ENCODE measurements at places on chromosomes 1 and 21.

DNA sequence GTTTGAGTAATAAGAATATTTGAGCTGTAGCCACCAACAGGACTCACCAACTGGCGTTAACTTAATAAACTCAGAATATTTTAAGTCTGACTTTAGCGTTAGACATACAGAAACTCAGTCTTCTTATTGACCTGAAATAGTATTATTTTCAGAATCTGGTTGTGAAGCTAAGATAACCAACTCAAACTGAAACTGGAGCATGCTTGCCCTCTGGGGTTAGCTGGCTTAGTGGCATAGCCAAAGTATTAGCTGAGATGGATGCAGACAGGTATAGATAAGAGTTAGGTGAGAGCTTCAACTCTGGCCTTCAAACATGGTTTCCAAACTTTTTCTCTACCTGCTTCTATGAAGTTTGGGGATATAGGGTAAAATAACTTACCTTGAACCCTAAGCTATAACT is 40.5 kb downstream of the AMY1C start:
- DNase-seq, result no peak

DNA sequence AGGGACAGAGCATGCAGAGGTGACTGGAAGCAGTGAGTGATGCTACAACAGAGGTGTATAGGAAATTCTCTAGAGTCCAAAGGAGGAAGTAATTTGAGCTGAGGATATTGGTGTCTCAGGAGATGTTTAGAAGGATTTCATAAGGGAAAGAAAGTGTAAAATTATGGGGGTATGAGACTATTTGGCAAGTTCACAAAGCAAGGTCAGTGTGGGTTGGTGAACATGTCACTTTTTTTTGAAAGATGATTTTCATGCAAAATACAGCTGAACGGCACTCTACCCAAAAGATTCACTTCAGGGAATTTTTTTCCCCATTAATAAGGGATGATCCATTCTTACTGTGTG is 24.1 kb downstream of the HMGCS2 start:
- no peak for DNase-seq

DNA sequence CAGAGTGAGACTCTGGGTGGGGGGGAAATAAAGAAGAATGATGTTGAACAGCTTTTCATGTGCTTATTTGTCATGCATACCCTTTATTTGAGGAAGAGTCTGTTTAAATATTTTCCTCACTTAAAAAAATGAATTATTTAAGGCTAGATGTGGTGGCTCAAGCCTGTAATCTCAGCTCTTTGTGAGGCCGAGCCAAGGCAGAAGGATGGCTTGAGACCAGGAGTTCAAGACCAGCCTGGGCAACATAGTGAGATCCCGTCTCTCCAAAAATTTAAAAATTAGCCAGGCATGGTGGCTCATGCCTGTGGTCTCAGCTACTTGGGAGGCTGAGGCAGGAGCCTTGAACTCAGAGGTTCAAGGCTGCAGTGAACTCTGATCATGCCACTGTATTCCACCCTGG is 25.4 kb downstream of the SLC30A1 start:
- DNase-seq, result no peak

- DNase-seq, result peak; percentile 90
These were observed 1.4 kb downstream of the CDA start for GRCh38 chr1:20590306-20590777.

DNA sequence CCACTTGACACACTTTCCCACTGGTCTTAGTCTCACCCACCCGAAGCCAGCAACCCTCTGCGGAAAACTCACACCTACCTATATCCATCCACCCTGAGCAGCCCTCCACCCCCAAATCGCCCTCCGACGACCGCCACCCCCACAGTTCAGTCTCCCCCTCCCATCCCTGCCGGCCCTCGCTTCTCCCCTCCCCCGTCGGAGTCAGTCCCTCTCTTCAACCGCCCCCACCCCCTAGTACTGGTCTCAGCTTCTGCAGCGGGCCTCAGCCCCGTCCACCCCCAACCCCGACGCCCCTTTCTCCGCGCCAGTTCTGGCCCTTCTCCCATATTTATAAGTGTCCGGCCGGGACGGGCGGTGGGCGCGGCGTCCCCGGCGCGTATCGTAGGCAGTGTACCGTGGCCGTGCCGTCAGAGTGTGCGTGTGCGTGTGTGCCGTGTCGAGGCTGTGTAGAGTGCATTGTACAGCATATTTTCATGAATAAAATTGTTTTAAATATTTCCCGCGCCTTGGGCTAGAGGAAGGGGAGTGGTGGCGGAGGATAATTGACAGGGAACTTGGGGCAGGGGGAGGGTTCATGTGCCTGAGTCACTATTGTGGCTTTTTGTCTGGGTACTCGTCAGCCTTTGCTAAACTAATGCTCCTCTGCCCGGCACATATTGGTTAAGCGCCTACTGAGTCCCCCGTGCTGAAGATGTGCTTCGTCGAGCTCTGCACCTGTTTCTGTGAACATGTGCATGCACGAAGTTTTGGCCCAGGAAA is 22.0 kb downstream of the FOXO6 start:
- no peak for DNase-seq

DNA sequence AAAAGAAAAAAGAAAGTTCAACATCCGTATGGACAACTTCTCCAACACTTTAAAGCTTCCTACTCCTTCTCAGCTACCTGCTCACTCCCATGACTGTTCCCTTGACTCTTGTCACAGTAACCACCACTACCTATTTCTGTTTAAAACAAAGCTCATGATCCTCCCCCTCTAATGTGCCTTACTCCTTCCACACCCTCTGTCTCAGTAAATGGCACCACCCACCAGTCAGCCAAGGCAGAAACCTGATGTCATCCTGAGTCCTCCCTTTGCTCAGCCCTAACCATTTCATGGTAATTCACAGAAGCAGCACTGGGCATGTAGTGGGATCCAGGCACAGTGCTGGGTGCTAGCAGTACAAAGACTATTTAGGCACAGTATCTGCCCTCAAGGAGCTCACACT is 63.0 kb upstream of the PPM1J start:
- no peak for DNase-seq

DNA sequence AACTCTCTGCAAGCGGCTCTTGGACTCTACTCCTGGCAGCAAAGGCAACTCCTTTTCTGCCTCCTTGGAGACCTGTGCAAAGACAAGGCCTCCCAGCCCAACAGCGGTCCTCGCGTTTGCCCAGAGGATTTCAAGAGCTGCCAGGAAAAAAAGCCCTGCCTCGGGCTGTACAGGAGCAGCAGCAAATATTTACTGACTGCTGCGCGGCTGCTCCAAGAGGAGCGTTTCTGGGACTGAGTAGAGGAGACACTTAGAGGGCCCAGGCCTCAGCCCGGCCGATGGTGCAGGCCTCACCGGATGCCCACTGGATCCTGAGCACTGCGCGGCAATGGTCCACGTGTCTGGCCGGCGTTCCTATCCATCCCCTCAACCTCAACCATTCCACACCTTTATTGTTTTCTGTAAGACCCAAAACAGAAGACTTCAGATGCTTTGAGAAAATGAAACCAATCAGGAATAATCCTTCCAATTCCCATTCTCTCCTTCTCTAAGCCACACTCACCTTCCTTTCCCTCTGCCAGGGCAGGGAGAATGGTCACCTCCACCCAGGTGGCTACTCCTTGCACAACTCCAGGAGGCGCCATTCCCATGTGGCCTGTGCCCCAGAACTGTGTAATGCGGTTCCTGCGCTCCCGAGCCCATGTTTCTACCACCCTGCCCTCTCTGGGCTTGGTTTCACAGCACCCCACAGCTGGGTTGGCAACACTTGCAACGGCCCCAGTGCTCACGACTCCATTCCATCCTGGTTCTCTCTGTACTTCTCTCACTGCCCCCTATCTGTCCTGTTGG is 215.8 kb downstream of the TRABD2B start:
- no peak for DNase-seq

DNA sequence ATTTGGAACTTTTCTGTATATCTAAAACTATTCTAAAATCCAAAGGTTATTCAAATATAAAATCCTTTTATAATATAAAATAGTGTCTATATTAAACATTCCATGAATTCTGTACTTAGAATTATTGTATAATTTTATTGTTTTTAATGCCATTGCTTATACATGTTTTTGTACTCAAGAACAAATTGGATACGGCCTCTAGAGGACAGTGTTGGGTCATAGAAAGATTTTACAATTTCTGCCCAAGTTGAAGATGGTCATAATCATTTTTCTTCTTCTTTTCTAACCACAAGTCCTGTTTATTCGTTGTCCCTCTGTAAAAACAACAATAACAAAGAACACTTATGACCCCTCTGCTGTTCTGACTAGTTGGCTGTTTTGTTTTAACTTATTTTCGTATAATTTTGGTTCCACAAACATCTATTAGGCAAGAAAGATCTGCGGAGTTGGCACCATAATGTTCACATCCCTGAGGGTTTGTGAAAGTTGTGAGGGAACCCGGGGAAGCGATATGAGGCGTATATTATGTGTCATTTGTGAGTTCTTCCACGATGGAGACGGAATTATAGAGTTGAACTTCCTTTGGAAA is 75.7 kb upstream of the KIF26B start:
- no peak for DNase-seq

- no peak for DNase-seq
These were observed 647 bp downstream of the SDHB start for GRCh38 chr1:17053086-17053684.

DNA sequence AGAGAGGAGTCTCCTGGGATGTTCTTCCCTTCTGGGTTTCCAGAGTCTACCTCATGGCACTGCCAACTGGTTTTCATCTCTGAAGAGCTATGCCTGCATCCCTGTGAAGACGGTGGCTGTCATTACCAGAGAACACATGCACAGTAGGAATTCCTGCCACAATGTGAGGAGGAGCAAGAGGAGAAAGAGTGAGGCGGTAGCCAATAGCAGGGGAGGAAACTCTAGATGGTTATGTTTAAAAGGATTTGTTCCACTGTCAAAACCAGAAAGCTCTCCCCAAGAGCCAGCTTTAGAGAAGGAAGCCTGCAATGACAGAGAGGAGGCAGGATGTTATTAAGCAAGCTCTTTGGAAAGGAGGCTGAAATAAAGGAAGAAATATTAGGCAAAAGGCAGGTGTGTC is 12.3 kb downstream of the LMX1A start:
- DNase-seq, result no peak

GRCh38 chr1:220970311-220970710 is 91.1 kb downstream of the HLX start:
- DNase-seq, result no peak

- peak; percentile 10 for DNase-seq
These were observed 7.7 kb upstream of the CLIC4 start for GRCh38 chr1:24737368-24738117.

DNA sequence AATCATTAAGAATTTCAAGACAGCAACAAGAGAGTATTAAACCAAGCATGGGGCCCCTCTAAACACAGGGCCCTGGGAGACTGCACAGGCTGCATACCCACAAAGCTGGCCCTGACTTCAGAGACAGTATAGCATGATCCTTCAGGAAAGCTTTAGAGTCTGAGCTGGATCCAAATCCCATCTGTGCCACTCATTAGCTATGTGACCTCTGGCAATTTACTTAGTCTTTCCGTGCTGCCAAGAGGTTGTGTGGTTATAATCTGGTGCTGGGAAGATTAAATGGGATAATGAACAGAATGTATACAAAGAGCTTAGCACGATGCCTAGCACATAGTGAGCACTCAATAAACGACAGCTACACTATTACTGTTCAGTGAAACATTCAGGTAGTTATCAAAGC is 4.0 kb downstream of the PHC2 start:
- no peak for DNase-seq

DNA sequence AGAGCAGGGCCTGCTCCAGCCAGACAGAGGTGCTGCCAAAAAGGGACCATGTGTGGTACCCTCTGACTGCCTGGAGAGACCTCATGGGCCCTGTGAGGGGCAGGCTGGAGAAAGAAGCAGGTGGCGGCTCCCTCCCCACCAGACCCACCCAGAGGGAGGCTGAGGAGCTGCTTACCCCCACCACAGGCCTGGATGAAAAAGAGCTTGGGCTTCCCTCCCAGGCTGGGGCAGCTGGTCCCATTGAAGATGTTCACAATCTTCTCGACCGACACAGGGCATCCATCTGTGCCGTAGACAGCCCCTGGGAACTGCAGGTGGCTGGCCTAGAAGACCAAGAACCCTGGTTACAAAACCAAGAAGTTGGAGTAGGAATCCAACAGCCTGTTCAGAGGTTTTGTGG is 19.6 kb downstream of the CASP9 start:
- DNase-seq, result no peak

- DNase-seq, result no peak
These were observed 3.8 kb upstream of the MUL1 start for GRCh38 chr1:20511518-20512428.

- DNase-seq, result no peak
These were observed 78.4 kb downstream of the HS2ST1 start for GRCh38 chr1:86992861-86993260.

DNA sequence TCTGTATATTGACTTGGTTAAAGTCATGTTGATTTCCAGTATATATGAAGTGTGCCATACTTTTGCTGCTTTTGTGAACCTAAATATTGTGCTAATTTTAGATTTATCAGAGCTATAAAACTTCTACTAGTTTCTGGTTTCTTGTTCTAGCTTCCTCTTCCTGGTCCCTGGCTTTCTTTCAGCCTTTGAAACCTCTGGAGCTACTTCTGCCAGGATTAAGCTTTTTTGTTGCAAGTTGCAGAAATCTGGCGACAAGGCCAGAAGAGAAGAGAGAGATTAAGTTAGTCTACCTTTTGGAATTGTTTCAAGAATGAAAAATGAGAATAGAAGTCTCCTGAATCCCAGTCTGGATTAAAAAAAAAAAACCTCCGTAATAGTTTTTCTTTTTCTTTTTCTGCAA is 13.5 kb downstream of the RNF2 start:
- DNase-seq, result no peak

DNA sequence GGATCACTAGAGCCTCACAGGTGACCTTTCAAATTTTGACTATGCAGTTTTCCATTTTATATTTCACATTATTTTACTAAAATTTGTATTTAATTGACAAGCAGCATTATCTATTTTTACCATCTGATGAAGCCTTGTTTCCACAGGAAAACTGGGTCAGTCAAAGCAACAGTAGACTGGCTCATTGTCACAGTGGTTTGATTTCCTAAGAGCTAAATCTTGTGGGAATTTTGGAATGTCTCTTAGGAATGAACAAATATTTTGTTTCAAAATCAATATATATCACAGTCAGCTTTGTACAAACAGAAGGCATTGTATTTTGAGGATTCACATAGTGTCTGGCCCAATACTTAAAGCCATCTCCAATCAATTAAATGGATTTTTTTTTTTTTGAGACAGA is 152.6 kb upstream of the RNPC3 start:
- no peak for DNase-seq

DNA sequence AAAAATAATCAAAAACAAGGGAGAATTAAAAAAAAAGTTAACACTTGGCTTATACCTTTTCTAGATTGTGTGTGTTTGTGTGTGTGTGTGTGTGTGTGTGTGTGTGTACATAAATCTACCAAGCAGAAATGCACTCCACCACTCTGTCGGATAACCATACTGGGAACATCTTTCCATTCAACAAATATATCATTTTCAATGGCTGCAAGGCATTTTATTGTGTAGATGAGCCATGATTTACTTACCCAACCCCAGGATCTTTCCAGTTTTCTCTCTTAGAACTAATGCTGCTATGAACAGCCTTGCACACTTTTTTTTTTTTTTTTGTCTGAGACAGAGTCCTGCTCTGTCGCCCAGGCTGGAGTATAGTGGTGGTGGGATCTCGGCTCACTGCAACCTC is 25.8 kb downstream of the LRRC38 start:
- DNase-seq, result no peak

Measured in right lobe of liver (tissue), 6 donors.